Panc1 (cell line): ENCODE measurements at places on chromosomes 7 and 10. TPM values are rescaled to one million over a fixed set of nuclear protein-coding genes. Genes with fewer than 3 reads are reported as not detected.
A peak's percentile ranks its signal among the peaks of the same experiment; 100 is the strongest.

- DNase-seq, result peak; percentile 13
- H3K27ac ChIP-seq, result no peak overlapping the region
These were observed 41.5 kb upstream of the SLC39A12 start for GRCh38 chr10:17910125-17910789.

Gene SLC26A5
- total RNA-seq, result not detected

DNA sequence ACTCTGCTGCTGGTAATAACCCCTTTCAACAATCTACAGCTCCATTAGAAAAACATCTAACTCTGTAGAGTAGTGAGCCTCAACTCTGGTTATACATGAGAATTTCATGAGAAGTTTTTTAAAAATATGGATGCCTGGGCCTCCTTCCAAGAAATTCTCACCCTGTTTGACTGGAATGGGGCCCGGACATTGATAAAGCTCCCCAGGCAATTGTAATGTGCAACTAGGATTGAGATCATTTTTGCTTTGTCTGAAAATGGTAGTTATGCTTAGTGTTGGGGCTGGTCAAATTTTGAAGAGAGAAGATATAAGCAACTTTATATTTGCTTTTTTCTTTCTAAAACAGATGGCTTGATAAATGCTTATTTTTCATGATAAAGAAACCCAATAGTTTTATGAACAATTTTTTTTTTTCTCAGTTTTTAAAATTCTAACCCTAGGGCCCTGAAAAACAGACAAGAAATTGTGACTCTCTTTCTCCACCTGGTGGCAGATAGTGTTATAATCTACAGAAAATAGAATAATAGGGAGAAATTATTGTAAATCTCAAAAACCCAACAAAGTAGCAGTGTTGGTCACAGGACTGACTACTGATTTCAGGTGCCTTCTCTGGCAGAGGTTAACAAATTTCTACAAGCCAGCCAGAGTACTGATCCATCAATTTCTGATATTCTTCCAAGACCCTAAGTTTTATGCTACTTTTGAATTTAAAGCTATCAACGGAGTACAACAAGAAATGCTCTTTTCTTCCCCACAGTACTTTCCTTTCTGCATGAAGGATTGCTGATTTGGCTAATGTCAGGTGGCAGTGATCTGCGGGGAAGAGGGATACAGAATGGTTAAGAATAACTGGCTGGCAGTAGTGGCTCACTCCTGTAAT, 174.8 kb downstream of the DKK1 start:
- H3K4me3 ChIP-seq, result no peak overlapping the region
- peak overlapping the region; percentile 87 for H3K27ac ChIP-seq
- H3K27me3 ChIP-seq, result no peaks in the 10 kb centered on the region
- H3K36me3 ChIP-seq, result no peaks in the 10 kb centered on the region
- H3K4me1 ChIP-seq, result peaks cover 4% of the 10 kb centered on the region
- no peak for DNase-seq

Gene PPP1R3C
- 1.2 TPM for total RNA-seq

Gene HMX2
- total RNA-seq, result 2.7 TPM

GRCh38 chr7:17056491-17057142, 174.8 kb upstream of the AGR3 start:
- H3K27ac ChIP-seq, result no peak overlapping the region
- H3K27me3 ChIP-seq, result no peaks in the 10 kb centered on the region
- H3K36me3 ChIP-seq, result no peaks in the 10 kb centered on the region
- no peaks in the 10 kb centered on the region for H3K4me1 ChIP-seq
- no peak overlapping the region for H3K4me3 ChIP-seq

- DNase-seq, result no peak
- no peak overlapping the region for H3K4me3 ChIP-seq
- H3K4me1 ChIP-seq, result no peaks in the 10 kb centered on the region
- H3K36me3 ChIP-seq, result no peaks in the 10 kb centered on the region
- H3K27ac ChIP-seq, result no peak overlapping the region
- H3K27me3 ChIP-seq, result peaks cover 9% of the 10 kb centered on the region
These were observed 65.9 kb downstream of the PRKCQ start for GRCh38 chr10:6514180-6514579.

- peaks cover 65% of the 10 kb centered on the region for H3K4me1 ChIP-seq
- DNase-seq, result no peak
- H3K27ac ChIP-seq, result peak overlapping the region; percentile 75
- H3K27me3 ChIP-seq, result no peaks in the 10 kb centered on the region
These were observed 19.6 kb upstream of the ZNF488 start for GRCh38 chr10:47403446-47404318.

DNA sequence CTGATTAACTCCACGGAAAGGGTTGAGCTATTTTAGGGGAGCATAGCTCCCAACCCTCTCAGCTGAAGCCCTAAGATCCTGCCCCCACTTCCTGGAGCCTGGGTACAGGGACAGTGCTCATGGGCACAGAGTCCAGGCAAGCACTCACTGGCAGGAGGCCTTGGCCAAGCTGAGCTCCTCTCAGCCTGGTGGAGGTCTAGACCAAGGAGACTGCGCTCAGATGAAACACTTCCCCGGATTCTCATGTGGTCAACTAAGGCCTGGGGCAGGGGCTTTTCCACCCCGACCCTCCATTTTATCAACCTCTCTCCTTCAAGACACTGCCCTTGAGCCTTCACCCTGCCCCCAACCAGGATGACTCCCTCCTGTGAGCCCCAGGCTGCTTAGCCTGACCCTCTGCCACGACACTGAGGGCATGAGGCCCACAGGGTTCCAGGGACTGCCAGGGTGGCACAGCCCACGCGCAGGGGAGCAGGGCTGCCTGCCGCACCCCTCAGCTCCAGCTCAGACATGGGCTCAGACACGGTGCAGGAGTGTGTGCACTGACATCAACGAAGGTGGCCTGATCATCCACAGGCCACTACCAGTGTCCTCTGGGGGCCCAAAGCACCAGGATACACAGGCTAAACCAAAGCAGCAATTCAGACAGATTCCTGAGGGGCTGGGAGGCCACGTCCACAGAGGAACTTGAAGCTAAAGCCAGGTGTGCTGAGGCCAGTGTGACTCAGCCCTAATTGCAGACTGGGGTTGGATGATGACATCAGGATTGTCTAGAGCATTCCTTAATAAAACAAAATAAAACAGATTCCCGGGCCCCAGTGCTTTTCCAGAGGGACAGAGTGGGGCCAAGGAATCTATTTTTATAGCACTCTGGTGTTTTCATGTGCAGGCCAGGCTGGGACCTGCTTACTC, 18.8 kb downstream of the CHAT start:
- H3K4me1 ChIP-seq, result no peaks in the 10 kb centered on the region
- peaks cover 6% of the 10 kb centered on the region for H3K27me3 ChIP-seq
- DNase-seq, result no peak
- H3K27ac ChIP-seq, result no peak overlapping the region
- no peak overlapping the region for H3K4me3 ChIP-seq

- no peak for DNase-seq
- no peaks in the 10 kb centered on the region for H3K36me3 ChIP-seq
- H3K27me3 ChIP-seq, result no peaks in the 10 kb centered on the region; the same call in 1 of the 2 replicates
- no peak overlapping the region for H3K4me3 ChIP-seq
These were observed 297.8 kb downstream of the RPS24 start for GRCh38 chr10:78331391-78331922.

Gene OR6V1
- not detected for total RNA-seq

GRCh38 chr7:158486919-158487318, 100.7 kb downstream of the PTPRN2 start:
- no peaks in the 10 kb centered on the region for H3K36me3 ChIP-seq
- H3K27ac ChIP-seq, result no peak overlapping the region
- no peak overlapping the region for H3K4me3 ChIP-seq
- no peaks in the 10 kb centered on the region for H3K4me1 ChIP-seq
- no peak for DNase-seq

Gene GRM3
- total RNA-seq, result not detected

GRCh38 chr7:116591202-116592040, 66.6 kb downstream of the CAV1 start:
- H3K4me3 ChIP-seq, result peak overlapping the region; percentile 17
- peaks cover 36% of the 10 kb centered on the region for H3K4me1 ChIP-seq
- peak overlapping the region; percentile 79; the same call in 1 of the 2 replicates for H3K27ac ChIP-seq
- H3K36me3 ChIP-seq, result no peaks in the 10 kb centered on the region
- DNase-seq, result peak; percentile 45

Gene NFKB2
- 105 TPM for total RNA-seq

DNA sequence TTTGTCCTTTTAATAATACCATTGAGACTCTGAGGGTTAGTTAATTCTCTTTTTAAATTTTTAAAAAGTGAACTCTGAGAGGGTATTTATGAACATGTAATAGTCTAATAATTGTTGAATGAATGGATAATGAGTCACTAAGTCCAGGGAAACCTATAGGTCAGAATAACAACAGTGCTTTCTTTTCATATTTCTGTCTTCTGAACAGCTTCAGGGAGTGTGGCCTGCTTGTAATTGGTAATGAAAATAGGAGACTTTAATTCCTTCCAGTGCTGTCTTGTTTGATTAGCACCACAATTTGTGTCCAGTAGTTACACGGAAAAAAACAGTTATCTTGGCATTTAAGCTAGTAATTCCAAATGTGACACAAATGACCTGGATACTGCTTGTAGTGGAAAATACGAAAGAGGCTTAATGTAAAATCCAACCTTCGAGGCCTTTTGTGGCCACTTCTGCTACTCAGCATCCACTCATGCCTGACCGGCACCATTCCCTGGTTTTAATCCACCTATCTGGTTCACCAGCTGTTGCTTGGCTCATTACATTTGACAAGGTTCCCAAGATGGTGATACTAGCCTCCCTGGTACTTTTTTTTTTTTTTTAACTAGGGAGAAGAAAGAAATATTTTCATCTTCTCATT, 149.3 kb upstream of the IMMP2L start:
- no peak for DNase-seq
- H3K27me3 ChIP-seq, result no peaks in the 10 kb centered on the region

Gene COL28A1
- not detected for total RNA-seq

GRCh38 chr10:96306516-96306915, 2.3 kb downstream of the DNTT start:
- no peak for DNase-seq
- H3K4me1 ChIP-seq, result no peaks in the 10 kb centered on the region
- H3K27ac ChIP-seq, result no peak overlapping the region
